G401 (cell line): ENCODE measurements at places on chromosomes 16 and 17.

GRCh38 chr17:75036643-75037268, 10.0 kb downstream of the ATP5PD start:
- DNase-seq: peak; percentile 80

DNA sequence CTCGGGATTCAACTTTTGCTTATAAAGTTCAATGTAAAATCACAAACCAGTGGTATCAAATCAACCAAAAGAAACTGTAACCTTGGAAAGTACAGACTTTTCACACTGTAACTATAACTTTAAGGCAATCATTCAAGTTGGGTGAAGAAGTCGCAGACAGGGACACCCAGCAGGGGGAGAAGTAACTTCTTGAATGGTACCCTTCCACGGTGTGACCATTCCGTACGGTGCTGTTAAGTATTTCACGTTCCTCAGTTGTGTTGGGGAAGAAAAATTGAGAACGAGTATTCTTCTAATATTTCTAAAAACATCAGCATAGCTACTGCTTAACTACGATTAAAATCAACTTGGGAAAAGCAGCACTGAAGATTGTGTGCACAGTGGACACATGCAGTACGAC, 55.8 kb downstream of the MYH10 start:
- no peak for DNase-seq

DNA sequence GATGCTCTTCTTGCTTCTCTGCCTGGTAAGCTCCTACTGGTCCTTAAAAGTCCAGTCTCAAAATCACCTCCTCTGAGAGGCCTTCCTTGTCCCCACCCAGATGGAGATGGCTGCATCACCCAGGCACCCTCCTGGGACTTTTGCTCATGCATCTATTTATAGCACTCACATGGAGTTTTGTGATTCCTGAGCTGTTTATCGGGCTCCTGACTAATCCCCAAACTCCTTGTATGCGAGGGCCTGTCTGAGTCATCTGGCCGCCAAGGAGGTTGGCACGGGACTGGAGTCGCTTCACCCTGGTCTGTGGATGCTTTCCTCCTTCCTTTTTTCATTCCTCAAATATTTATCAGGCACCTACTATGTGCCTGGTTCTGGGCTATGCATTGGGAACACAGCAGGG, 2.3 kb upstream of the MAP2K3 start:
- no peak for DNase-seq

DNA sequence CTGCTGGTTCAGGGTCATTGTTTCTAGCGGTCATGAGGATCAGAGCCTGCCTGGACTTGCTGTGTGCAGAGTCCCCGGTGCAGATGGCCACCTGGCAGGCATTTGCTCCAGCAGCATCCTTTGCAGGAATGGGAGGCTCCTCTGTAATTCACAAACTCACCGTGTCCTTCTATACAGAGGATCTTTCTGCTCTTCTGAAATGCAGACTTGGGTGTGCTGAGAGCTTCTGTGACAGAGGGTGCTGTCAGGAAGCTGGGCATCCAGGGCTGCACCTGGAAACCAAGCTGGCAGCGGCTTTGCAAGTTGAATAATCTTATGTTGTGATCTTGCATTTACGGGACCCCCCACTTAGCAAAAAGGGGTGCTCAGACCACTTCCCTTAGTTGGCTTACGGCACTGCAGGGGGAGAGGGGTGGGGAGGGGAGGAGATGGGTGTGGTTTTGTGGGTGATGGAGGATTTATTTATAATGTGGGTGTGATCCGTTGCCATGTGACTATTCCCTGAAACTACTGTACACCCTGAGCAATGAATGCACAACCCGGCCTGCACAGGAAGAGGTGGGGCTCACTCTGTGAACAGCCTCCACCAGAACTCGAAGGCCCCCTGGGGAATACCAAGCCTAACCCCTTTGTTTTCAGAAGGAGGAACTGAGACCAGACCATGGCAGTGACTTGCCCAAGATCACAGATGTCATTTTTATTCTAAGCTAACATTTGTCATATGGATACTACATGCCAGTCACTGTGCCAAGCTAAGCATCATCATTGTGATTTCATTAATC, 178.3 kb downstream of the PRKCB start:
- peak; percentile 82 for DNase-seq

DNA sequence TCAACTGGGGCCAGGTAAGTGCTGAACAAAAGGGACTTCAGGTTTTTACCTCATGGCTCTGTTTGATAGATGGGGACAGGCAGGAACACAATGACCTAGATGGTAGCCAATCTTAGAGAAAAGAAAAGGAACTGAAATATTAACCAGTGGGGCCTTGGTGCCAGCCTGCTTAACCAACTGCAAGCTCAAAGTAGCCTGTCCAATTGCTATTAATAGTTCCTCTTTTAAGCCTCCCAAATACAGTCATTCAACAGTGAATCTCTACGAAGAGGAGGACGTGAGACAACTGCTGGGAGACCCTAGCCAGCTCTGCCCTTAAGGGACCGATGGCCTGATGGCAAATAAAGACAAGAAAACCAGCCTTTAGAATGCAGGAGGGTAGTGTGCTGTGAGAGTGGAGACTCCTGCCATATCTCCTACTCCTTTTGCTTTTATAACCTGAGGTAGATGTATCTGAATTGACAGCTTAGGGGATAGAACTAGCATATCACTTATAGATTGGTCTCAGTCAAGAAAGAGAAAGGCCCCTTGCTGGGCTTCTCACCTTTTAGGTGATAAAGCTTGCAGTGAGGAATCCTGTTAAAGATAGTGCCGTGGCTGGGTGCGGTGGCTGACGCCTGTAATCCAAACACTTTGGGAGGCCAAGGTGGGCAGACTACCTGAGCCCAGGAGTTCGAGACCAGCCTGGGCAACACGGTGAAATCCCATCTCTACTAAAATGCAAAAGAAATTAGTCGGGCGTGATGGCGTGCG, 28.3 kb downstream of the ARSG start:
- peak; percentile 67 for DNase-seq

DNA sequence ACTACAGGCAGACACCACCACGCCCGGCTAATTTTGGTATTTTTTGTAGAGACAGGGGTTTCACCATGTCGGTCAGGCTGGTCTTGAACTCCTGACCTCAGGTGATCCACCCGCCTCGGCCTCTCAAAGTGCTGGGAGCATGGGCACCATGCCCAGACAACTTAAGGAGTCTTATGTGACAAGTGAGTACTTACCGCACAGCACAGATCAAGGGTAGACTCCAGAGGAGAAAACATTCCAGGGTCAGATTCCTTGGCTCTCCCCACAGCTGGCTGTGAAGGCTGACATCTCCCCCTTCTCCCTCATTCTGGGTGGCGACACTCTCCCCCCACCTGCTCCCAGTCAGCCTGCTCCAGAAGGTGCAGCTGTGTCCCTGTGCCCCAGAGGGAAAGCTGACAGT, 10.6 kb downstream of the ZSCAN10 start:
- no peak for DNase-seq

DNA sequence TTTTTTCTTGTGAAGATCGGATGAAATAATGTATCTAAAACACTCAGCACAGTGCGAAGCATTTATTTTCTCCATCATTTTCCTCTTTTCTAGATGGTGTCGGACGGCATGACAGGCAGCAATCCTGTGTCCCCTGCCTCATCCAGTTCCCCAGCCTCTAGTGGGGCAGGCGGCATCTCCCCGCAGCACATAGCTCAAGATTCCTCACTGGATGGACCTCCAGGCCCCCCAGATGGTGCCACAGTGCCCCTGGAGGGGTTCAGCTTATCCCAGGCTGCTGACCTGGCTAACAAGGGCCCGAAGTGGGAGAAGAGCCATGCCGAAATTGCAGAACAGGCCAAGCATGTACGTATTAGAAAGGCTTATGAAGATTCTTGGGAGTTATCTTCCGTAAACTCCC, 5.0 kb downstream of the SRCAP start:
- DNase-seq: no peak

DNA sequence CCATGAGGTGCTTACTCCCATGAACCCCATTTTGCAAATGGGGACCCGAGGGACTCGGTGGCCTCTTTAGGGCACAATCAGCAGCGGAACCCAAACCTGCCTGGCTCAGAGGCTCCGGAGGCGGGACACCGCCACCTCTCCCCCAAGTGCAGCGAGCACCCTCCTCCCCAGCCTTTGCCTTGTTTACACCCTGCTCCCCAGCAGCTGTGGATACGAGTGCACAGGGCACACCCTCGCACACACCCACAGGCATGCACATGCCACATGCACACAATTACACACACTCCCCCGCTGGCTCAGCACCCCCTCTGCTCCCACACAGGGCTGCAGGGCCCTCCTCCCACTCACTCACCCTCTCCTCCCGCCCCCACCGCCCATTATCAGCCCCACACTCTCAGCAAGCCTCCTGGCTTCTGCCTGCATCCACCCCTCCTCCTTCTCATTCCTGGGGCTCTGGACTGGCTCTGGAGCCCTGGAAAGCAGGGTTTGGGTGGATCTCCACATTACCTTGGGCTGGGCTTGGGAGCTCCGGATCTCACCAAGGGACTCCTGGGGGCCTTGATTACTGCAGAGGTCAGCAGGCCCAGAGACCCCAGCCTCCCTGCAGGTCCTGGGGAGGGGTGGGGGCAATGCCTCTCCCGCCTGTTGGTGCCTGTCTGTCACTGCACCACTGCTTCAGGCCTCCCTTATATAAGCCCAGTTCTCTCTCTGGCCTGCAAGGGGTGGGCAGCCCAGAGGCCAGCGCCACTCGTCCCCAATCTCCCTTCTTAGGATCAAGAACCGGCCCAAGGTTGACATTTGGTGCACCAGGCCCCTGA, 6.4 kb downstream of the PDK2 start:
- no peak for DNase-seq

DNA sequence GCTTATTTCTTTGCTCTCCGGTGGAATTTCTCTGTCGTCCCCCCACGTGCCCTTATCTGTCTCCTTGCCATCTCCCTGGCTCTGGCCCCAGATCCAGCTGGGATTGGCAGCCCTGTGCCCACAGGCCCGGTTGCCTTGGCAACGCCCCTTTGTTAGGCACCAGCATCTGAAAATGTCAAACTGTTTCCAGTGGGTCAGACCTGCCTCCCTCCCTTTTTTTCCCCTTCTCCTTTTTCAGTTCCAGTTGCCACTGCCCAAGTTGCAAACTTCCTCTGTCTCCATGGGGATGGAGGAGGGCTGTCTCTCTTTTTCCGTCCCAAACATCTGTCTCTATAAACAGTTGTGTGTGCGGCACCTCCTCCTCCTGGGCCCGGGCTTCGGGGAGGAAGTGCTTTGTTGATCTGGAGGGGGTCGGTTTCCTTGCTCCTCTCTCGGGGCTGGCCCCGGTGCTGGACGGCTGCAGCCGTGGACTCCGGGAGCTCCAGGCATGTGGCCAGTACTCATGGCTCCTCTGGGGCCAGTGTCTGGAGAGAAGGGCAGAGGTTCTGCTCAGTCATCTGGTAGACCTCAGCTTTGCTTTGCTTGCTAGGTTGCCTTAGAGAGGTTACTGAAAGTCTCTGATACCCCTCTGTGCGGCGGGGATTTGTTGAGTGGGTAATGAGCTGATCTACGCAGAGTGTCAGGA, 35.3 kb downstream of the SOCS3 start:
- DNase-seq: peak; percentile 63

DNA sequence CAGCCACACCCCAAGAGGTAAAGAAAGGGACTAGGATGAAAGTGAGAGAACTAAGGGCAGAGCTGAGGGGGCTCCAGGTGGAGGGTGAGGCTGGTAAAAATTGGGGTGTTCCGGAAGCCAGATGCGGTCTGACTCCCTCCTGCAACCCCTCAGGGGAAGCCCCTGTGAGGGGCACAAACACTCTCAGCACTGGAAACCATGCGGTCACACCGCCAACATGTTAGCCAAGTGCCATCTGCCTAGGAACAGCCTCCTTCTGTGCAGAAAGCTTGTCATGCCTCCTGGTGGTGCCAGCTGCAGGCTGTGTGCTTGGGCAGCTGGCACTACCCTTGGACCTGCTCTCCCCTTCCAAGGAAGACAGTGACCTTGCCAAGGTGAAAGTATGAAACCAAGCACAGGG, 83.5 kb upstream of the RPL38 start:
- DNase-seq: no peak

- no peak for DNase-seq
Observed at GRCh38 chr16:79932572-79932971, 332.0 kb upstream of the MAF start.

GRCh38 chr17:64005734-64006167, 7.6 kb downstream of the PRR29 start:
- no peak for DNase-seq

DNA sequence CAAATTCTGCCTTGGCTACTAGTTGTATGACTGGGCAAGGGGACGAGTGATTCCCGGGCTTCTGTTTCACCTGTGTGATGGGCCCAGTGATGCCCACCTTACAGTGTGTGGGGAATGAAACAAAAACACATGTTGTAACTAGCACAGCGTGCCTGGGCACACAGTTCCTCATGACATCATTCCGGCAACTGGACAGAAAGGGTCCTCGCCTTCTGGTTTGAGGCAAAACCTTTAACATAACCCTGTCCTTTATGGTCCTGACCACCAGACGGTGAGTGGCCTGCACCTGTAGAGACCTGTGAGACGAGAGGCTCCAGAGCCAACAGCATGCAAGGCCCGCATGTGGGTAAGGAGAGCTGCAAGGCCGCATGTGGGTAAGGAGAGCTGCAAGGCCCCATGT, 7.7 kb upstream of the SLC38A8 start:
- DNase-seq: no peak
